ENCODE measurements at places on chromosomes 5 and 9.

DNA sequence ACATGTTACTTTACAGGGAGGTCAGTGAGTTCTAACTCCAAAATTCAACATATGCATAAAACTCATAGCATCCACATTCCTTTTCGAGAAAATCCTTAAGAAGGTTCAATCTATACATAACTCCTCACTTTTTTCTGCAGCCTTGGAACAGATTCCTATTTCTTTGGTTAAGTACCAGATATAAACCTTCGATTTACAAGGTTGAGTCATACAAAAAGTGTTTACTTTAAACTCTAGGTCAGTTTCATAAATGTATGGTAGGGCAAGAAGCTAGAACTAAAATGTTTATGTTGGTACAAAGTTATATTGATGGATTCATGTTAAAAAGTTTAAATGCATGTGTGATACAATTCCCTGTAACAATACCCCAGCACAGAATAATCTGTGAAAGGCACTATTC is 19.4 kb downstream of the CDKN2AIPNL start:
- no peak for DNase-seq

GRCh38 chr5:177309351-177310191 is 2.1 kb downstream of the MXD3 start:
- no peak for DNase-seq

DNA sequence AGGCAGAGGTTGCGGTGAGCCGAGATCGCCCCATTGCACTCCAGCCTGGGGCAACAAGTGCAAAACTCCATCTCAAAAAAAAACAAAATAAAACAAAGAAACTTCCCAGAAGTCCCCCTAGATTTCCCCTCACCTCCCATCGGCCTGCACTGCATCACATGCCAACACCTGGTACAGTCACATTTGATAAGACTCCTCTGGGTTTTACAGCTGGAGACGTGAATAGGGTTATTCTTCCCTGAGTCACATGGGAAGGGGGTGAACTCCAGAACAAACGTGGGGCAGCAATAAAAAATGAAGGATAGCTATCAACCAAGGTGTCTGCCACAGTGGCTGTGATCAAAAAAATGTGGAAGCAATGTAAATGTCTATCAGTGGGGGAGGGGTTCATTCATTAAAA is 26.0 kb downstream of the SPRY4 start:
- no peak for DNase-seq

DNA sequence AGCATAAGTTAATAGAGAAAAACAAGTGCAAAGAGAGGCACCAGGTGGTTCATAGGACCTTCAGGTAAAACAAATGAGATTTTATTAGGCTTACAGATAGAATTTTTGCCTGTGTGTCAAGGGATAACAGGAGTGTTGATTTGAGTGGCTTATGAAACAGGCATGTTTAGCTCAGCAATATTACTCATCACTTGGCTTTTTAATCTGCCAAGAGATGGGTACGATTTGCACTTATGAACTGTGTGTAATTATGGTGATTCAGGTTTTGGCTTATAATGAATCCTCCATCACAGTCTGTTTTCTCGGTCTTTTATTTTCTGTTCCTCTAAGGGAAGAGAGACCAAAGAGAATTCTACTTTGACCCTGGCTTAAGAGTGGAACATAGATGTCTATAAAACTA is 199.3 kb downstream of the DMRTA1 start:
- no peak for DNase-seq

- no peak for DNase-seq
Observed at GRCh38 chr9:123925819-123926218, 4.1 kb downstream of the DENND1A start.

GRCh38 chr9:137302118-137302448 is at the start of gene NRARP:
Gene NRARP, minus strand, starts transcription at chr9:137302271. Its CDS starts 343 bp downstream, at chr9:137301928.
- DNase-seq, result peak; percentile 92

GRCh38 chr9:112689161-112689740 is 28.7 kb downstream of the INIP start:
- no peak for DNase-seq

DNA sequence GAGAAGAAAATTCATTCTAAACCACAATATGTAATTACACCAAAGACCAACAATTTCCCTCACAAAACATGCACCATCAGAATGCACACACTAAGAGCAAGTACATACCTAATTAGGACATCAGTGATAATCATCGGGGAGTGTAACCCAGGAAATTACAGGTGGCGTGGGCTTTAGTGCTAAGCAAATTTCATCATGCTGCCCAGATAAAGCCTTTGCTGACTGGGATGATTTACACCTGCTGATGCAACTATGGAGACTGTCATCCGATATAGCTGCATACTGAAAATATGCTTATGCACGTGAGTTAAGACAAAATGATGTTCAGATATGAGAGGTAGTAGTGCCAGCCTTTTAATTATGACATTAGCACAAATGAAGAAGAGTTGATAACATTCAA is 123.2 kb downstream of the DCP2 start:
- no peak for DNase-seq

GRCh38 chr5:6222121-6222520 is 156.2 kb downstream of the MED10 start:
- no peak for DNase-seq

- DNase-seq, result no peak
Observed at GRCh38 chr9:21611891-21612290, 129.8 kb upstream of the IFNE start.

DNA sequence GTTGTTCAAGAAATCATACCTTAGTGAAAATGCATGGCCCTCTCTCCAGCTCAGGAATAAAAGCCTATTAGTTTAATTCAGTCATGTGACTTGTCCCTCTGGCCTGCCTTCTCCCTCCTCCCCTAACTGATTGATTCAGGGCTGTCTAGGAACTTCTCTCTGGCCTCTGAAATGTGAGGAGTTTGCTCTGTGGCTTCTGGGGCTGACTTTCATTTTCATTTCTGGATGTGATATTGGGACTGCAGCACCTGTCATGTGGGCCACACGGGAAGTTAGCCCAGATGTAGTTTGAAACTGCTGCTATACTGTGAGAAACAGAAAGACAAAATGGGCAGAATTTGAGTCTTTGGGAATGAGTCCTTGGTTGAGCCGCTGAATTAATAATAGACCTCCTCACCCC is 44.8 kb downstream of the PARP8 start:
- no peak for DNase-seq

DNA sequence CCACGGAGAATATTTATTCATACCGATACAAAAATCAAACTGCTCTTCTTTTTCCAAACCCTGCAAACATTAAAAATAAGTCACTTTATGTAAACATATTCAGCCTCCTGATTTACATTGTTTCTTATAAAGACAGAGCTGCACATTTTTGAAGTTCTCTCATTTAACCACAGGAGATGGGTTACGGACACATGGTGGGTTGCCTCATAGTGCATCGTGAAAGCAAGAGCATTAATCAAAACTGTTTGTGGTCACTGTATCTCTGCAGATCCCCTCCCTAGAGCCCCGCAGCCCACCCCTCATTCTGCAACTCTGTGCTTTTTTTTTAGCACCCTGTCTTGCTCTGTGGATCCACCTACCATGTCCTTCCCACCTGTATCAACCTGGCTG is 43.3 kb upstream of the EQTN start:
- no peak for DNase-seq

- DNase-seq, result no peak
Observed at GRCh38 chr9:90092508-90092907, 487.7 kb downstream of the GADD45G start.

GRCh38 chr5:142977363-142978051 is 207.3 kb downstream of the ARHGAP26 start:
- DNase-seq, result no peak

DNA sequence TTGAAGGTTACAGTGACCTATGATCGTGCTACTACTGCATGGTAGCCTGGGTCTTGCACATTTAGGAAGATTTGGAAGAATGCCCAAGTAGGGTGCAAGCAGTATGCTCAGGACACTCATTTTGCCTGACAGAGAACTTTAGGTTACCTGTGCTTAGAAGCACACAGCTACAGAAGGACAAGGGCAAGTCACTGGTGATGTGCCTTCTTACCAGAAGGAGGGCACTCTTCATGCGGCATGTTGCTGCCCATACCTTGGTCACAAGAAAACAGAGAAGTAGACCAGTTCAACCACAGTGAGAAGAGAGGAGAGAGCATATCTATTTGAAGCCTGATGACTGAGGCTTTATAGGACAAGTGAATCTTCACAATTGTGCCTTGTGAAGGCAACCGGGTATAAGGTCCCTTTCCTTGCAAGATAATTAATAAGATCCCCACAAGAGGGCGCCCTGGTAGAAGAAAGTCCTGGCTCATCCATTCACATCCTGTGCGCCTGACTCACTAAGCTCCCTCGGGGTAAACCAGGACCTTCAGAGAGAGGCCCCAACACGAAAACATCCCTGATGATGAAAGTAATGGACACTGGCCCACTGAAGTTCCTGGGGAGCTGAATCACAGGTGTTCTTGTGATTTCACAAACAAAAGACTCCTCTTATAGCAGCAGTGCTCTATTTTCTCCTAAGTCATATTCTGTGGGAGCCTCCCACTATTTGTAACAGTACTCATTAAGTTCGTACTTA is 38.1 kb upstream of the STARD4 start:
- DNase-seq, result peak; percentile 51

GRCh38 chr9:133572821-133573361 is 36.3 kb downstream of the FAM163B start:
- no peak for DNase-seq
